RPMI7951 (cell line): ENCODE measurements at places on chromosomes 7 and 10. TPM values are rescaled to one million over a fixed set of nuclear protein-coding genes. Genes with fewer than 3 reads are reported as not detected.
A peak's percentile ranks its signal among the peaks of the same experiment; 100 is the strongest.

PNLIPRP1 gene
- not detected in 2 replicates for total RNA-seq

GRCh38 chr7:148852272-148852671 lies 31.8 kb downstream of the EZH2 start:
- DNase-seq = no peak

TMEM176B gene
- not detected in 2 replicates for total RNA-seq

DNA sequence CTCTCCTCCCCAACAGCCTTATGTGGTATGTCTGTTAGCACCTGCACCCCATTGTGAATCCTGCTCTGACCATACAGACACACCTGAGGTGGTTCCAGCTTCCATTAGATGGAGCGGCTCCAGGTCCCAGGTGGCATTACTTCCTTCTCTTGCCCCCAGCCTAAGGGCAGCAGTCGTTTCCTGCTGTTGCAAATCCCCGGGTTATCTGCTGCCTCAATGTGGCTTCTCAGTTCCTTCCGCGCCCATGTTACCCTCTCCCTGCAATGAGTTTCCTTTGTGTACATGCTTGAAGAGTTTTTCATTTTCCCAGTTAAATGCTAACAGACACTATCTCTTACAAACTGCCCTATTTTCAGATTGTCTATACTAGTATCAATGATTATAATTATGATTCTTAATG lies 62.8 kb upstream of the PRKCQ start:
- DNase-seq = no peak

- DNase-seq = no peak
Observed at GRCh38 chr10:93125966-93126365, 52.3 kb downstream of the CYP26A1 start.

CPN1 gene
- total RNA-seq = not detected in 2 replicates

DNA sequence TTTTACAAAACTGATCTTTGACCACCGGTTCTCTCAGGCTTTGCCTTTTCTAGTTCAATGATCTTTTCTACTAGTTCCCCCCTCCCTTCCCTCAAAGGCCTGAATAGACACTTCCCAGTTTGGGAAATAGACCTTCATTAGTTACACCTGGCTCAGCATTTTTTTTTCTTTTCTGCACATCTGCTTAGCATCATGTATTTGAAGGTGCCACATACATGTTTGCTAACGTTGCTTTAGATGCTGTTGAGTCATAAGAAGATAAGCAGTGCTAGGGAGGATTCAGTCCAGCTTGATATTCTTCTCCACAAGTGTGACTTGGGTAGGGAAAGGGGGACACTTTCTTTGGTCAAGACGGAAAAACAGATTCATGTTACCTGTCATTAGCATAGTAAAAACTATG lies 78.3 kb downstream of the BICC1 start:
- DNase-seq = peak; percentile 24

GRCh38 chr7:1569440-1569832 lies 396 bp downstream of the PSMG3 start:
- no peak for DNase-seq

GRCh38 chr10:19302117-19302516 lies 253.5 kb downstream of the MALRD1 start:
- DNase-seq = peak; percentile 32

GRCh38 chr10:44186150-44186549 lies 198.7 kb downstream of the CXCL12 start:
- DNase-seq = peak; percentile 91

H2BK1 gene
- not detected in 2 replicates for total RNA-seq

DNA sequence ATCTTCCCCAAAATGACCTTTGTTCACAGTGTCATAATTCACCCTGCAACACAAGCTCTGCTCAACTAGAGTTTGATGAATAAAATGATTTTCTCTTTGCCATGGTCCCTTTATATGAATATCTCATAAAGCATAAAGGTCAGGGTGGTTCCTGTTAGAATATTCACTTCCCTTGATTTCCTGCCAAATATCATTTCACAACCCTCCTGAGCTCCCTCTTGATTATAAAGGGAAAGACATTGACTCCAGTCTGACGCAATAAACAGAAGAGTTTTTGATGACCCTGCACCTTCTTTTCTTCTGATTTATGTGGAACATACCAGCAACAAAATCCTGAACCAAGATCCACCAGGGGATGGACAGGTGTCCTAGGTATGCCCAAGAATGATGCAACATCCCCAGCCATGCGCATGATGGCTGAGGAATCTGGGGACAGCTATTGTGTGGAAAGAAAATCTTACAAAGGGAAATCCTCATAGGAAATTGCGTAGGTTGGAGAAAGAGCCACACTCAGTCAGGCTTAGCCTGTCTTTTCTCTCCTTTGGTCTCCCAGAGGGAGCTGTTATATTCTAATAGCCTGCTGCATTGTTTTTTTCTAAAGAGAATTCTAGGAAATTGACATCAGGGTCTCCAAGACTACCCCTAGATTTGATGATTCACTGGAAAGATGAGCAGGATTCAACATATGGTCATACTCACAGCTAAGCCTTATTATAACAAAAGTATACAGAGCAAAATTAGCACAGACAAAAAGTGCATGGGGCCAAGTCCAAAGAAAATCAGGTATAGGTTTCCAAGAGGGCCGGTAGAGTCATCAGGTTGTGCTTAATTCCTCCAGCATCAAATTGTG lies 18.8 kb downstream of the IFIT3 start:
- no peak for DNase-seq

ZNF33A gene
- 7.3 and 7.7 TPM in 2 replicates for total RNA-seq

DNA sequence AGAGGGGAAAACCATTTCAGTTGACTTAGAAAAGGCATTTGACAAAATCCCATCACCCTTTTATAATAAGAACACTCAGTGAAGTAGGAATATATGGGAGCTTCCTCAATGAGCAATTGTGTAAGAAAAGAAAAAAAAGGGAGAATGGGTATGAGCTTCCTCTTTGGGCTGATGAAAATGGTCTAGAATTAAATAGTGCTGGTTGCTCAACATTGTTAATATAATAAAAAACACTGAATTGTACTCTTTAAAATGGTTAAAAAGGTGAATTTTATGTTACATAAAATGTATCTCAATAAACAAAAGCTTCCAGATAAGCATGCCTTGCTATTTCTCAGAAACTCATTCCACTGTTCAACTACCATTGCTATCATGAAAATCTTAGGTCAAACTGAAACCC lies 40.6 kb downstream of the LRRC17 start:
- no peak for DNase-seq

- no peak for DNase-seq
Observed at GRCh38 chr10:14876764-14877163, 1.9 kb upstream of the SUV39H2 start.

ADAP1 gene
- 1.6 and 1.8 TPM in 2 replicates for total RNA-seq
